AML-193 (cell line): ENCODE measurements at places on chromosomes 13 and 19.

DNA sequence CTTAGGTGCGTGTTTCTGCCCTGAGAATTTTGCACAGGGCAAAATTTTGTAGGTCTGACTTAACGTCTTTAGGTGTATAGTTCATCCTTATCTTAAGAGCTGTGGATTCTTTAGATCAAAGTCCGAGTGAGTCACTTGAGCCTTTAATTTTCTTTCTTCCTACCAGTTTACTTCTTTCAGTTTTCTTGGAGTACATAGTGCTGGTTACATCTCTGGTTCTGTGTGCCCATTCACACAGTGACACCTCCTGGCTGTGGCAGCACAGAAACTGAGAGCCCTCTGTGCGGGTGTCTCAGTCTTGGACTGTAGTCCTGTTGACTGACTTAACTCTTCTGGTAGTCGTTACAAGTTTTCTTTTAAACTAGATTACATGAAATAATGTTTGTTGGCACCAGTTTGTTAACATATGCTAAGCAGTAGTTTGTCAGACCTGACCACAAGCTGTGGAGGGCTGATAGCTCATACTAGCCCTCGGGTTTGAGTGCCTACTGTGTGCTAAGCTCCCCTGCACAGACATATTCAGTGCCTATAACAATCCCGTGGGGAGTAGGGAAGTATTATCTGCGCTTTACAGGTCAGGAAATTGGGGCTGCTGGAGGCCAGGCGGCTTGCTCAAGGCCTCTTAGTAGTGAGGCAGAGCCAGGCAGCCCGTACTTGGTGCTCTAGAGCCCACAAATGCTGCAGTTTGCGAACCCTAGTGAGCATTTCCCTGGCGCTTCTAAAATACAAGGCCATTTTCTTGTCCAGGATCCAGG is 1.6 kb downstream of the GATAD2A start:
- DNase-seq: peak; percentile 47

DNA sequence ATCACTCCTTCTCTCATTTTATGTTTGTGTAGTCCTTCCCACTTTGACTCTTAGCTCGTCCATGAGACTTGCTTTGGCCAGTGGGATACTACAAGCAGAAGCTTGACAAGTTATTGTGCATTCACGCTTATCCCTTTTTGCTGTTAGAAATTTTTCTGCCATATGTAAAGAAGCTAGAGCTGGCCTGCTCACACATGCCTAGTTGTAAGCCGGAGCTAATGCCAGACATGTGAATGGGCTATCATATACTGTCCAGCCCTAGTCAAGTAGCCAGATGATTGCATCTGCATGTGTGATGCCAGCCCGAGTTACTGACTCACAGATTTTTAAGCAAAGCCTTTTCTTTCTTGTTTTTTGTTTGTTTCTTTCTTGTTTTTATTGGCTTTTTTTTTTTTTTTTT is 460.7 kb downstream of the TDRD3 start:
- DNase-seq: no peak

DNA sequence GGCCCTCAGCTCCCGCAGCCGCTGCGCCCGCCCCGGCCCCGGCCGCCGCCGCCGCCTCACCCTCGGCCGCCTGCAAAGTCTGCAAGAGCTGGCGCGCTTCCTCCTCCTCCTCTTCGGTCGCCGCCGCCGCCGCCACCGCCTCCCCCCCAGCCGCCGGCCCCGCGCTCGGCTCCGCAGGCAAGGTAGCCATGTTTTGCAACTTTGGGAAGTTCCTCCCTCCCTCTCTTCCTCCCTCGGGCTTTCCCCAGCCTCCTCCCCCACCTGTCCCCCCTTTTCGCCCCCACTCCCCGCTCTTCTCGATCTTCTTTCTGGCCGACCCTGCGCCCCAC is 433 bp downstream of the SIX5 start:
- DNase-seq: no peak

DNA sequence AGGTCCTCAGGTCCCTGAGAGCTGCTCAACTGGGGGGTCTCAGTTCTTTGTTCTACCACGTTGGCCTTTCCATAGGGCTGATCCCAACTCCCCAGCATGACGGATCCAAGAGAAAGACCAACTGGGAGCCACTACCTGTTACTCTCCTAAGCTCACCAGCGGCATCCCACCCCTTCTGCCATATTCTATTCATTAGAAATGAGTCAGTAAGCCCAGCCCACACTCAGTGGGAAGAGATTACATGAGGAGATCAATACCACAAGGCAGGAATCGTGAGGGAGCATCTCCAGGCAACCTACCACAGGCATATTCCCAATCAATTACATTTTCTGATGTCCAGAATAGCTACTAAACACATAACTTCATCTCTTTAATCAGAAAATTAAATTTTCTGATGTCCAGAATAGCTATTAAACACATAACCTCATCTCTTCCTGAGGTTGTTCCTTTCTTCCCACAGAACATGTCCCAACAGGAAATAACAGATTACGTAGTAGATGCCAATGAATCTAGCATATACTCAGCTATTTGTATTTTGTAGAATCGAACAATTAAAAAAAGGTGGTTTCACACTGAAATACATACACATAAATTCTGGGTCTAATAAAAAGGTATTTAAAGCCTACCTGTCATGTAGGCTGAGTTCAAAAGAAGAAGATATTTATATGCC is 708.1 kb upstream of the ARGLU1 start:
- DNase-seq: no peak

GRCh38 chr13:60351855-60352615 is 45.0 kb upstream of the TDRD3 start:
- DNase-seq: no peak

DNA sequence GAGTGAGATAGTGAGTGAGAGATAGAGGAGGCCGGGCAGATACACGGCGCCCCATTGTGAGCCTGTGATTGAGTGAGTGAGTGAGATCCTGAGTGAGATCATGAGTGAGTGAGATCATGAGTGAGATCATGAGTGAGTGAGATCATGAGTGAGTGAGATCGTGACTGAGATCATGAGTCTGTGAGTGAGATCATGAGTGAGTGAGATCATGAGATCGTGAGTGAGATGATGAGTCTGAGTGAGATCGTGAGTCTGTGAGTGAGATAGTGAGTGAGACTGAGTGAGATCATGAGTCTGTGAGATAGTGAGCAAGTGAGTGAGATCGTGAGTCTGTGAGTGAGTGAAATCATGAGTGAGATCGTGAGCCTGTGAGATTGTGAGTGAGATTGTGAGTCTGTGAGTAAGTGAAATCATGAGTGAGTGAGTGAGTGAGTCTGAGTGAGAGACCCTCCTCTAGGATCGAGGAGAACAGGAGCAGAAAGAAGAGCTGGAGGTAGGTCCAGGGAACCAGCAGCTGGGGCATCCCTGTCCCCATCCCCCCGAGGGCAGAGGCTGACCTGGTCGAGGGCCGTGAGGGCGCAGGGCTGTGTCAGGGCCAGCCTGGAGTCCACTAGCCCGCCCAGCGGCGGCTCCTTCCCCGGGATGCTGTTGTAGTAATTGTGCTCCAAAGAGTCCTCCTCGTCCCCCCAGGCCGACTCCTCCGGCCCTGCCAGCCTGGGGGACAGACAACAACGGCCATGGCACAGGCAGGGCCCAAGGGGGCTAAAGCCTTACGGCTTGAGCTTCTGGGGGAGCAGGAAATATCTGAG is 25.4 kb upstream of the C2CD4C start:
- no peak for DNase-seq

GRCh38 chr13:106373989-106374572 is 161.4 kb downstream of the EFNB2 start:
- no peak for DNase-seq

DNA sequence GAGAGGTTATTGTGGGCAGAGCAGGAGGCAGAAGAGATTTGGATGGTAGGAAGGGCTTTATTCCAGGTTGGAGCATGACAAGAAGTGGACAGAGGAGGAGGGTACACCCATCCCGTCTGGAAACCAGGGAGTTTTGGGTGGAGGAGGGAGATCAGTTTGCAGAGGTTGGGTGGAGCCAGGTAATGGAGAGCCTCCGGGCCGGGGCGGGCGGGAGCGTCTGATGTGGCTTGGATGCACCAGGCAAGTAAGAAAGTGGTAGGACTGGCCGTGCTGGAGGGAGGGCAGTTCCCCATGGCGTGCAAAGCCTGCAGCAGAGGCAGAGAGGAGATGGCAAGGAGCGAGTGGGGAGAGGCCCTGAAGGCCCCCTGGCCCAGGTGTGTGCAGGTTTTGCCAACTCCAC is 10.9 kb downstream of the IGFLR1 start:
- DNase-seq: no peak

DNA sequence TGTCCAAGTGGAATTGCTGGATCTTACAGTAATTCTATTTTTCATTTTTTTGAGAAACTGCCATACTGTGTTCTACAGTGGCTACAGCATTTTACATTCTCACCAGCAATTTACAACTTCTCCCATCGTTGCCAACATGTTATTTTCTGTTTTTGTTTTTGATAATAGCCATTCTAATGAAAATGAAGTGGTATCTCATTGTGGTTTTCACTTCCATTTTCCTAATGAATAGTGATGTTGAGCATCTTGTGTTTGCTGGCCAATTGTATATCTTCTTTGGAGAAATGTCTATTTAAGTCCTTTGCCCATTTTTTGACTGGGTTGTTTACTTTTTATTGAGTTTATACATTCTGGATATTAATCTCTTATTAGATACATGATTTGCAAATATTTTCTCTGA is 38.6 kb downstream of the KCNRG start:
- DNase-seq: no peak

DNA sequence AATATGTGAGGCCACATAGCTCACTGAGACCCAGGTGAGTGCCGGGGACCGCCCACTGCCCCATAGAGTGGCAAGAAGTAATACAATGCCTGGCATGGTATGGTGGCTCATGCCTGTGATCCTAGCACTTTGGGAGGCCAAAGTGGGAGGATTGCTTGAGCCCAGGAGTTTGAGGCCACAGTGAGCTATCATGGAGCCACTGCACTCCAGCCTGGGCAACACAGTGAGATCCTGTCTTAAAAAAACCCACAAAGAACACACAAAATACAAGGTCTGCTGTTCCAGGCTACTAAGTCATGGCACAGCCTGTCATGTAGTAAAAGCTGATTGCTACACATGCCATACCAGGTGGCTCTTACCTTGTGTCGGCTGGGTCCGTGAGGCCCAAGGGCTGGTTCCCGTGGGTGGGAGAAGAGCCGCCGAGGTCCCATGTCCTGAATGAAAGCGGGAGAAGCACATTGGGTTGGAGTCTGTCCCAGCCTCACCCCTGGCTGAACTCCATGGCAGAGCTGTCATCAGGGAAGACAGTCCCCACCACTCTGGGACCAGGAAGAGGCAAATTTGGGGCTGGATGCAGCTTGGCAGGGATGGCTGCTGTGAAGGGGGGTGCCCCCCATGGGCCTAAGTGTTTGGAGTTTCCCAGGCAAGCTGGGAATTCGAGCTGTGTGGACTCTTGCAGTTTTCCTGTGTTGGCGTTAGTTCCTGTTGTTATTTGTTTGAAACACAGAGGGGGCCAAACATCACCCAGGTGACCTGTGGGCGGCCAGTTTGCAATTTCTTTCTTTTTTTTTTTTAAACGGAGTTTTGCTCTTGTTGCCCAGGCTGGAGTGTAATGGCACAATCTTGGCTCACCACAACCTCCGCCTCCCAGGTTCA is 3.2 kb upstream of the FDX2 start:
- DNase-seq: no peak

GRCh38 chr19:50387176-50387867 is 3.2 kb downstream of the POLD1 start:
- DNase-seq: no peak

GRCh38 chr13:59120297-59120843 is 1043.4 kb downstream of the DIAPH3 start:
- no peak for DNase-seq

- DNase-seq: no peak
These were observed 210.3 kb upstream of the PCDH9 start for GRCh38 chr13:67440236-67440975.

DNA sequence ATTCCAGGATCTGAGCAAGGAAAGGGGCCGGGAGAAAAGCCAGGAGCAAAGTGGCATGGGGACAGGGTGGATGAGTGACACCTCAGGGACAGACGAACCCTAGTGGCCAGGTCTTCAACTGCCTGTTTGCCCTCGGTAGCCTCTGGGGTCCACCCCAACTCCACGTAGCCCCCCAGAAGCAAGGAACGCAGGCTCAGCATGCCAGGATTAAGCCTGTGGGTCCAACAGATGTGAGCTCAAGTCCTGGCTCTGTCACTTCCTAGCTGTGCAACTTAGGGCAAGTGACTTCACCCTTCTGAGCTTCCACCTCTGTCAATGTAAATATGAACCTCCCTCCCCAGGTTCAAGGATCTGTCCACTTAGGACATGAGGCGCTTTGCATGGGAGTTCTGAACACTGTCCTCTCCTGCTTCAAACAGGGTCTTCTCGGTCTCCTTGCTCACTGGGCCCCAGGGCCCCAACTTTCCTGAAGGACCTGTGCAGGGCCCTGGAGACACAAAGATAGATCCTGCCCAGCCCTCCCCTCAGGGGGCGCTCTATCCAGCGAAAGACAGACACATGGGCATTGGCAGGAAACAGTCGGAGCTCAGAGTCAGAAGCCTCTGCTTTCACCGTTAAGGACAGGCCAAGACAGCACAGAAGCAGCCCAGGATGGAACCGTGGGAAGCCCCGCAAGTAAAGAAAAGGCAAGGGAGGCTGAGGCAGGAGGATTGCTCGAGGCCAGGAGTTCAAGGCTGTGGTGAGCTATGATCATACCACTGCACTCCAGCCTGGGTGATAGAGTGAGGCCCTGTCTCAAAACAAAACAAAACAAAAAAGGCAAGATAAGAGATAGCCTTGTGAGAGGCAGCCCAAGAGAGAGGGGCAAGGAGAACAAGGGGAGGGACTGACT is 13.2 kb downstream of the SYDE1 start:
- no peak for DNase-seq
